ENCODE measurements at places on chromosomes 11 and 22.

DNA sequence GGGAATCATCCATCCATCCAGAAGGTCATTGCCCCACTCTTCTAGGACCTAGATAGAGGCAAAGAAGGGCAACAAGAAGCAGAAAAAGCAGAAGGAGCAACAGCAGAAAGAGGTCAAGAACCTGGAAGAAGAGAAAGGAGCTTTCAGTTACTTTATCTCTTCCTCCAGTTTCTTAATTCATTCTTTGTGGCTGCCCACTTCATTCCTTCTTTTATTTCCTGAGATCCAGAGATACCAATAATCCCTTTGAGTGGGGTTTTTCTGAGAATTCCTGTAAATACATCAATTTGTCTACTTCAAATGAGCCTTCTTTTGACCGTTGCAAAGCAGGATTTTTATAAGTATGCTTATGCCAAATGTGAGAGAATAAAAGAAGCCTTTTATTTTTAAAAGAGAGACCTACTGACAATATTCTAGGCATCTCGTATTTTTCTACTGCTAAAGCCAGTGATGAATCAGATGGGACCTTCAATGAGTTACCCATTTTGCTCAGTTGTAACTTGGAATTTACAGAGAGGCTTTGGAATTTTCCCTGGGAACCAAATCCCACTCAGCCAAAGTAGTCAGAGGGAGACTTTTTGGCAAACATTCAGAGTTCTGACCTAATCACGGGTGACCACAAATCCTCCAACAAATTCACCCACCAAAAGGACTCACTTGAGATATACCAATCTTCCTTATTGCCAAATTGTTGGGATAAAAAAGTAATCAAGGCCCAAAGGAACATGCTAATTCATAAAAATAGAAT lies 54.9 kb downstream of the ZC3H12C start:
- peak; percentile 88 for DNase-seq

- DNase-seq, result no peak
Measured at GRCh38 chr22:20276468-20276867, 8.3 kb upstream of the RTN4R start.

GRCh38 chr11:61356706-61357105 lies 5.0 kb downstream of the CYB561A3 start:
- DNase-seq, result no peak

DNA sequence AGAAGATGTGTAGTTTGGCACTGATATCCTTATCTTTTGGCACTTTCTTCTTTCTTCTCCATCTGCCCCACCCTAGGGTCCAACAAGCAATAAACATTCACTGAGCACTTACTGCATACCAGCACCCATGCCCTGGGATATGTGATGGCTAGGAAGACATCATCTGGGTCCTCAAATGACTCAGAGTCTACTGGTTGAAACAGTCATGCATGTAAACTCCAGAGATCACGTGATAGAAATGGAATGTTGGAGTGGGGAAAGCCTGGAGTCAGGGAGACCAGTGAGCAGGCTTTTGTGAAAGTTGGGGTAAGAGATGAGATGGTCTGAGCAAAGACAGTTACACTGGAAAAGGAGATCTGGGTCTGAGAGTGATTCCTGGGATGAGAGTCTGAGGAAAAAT lies 724.9 kb upstream of the TENM4 start:
- DNase-seq, result peak; percentile 71

- no peak for DNase-seq
Measured at GRCh38 chr11:970319-970871, 44.7 kb downstream of the AP2A2 start.

DNA sequence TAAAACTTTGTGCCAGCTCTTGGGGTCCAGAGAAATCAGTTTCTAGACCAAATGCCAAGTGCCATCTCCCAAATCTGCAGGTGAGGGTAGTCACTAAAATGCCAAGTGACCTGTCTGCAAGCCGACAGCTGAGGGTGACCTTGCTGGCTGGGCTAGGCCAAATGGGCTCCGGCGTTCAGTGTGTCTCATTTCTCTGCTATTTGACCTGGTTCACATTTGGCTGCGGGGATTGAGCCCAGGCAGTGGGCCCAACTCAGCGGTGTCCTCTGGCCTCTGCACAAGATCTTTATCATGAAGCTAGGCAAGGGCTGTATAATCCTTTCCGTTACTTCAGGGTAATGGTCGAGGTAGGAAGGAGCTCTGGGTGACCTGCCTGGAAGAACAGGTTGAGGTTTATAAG lies 87.5 kb downstream of the SNX19 start:
- DNase-seq, result no peak

DNA sequence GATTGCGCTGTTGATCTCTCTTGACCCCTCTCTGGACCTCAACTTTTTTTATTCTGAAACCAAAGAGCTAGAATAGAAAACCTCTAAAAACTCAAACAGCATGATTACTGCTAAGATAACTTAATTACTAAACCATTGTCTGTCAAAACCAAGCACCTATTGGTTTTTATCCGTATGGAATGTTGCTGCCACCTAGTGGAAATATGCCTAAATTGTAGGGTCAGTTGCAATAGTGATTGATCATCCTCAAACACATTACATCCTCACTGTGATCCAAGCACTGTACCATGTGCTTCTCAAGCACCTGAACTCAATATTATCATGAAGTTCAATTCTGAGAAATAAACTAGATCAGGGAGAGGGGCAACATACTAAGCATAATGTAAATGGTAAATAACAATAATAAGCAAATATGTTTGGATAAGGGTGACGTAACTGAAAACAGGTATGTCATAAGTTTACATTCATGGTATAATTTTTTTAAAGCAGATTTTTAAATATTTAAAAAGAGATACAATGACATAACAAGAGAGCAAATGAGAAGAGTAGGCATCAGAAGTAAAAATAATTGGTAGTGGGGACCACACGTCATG lies 3.8 kb upstream of the OR5A2 start:
- DNase-seq, result peak; percentile 37

DNA sequence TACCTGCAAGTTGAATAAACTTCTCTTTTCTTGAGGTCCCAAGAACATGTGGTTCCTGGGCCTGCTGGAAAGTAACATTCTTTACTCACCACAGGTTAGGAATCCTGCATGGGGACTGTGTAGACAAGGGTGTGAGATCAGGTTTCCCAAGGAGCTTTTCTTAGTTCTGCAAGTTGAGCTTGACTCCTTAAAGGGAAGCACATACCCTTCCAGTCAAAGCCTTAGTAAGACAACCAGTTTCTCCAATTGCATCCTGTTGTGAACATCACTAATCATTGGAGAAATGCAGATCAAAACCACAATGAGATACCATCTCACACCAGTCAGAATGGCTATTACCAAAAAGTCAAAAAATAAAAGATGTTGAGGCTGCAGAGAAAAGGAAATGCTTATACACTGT lies 48.3 kb upstream of the PAK1 start:
- peak; percentile 75 for DNase-seq

DNA sequence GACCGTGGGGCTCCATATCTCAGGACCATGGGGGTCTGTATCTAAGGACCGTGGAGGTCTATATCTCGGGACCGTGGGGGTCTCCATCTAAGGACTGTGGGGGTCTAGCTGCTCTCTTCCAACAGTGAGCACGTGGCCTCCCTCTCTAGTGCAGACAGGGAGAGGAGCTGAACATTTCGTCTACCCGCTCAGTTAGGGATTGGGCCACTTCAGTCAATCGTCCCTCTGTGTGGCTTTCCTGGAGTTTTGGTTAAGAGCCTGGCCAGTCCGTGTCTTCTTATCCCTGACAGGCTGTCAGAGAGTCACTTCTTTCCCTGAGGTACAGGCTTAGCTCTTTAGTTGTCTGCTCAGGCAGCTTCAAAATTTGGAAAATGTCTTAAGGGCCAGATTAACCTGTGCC lies 3.1 kb downstream of the KRTAP5-1 start:
- no peak for DNase-seq

DNA sequence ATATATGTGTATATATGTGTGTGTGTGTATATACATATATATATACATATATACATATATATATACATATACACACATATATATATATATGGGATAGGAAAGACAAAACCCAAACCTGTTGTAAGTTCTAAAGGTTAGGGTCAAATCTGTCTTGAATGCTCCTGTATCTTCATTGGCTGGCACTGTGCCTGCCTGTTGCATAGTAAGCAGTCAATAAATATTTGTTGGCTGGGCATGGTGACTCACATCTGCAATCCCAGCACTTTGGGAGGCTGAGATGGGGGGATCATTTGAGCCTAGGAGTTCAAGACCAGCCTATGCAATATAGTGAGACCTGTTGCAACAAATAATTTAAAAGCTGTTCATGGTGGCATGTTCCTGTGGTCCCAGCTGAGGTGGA lies 205.4 kb downstream of the DBX1 start:
- DNase-seq, result no peak

GRCh38 chr11:66188580-66188979 lies 79.9 kb upstream of the RAB1B start:
- peak; percentile 74 for DNase-seq

- DNase-seq, result peak; percentile 58
Measured at GRCh38 chr22:48660790-48661740, 1166.6 kb downstream of the BRD1 start.

- no peak for DNase-seq
Measured at GRCh38 chr11:32870676-32871075, 21.9 kb upstream of the QSER1 start.

- DNase-seq, result no peak
Measured at GRCh38 chr11:68796801-68797200, 44.9 kb downstream of the CPT1A start.

- peak; percentile 70 for DNase-seq
Measured at GRCh38 chr11:35304386-35304775, 115.0 kb downstream of the SLC1A2 start.

GRCh38 chr11:102306048-102306597 lies 11.2 kb upstream of the BIRC3 start:
- DNase-seq, result no peak

DNA sequence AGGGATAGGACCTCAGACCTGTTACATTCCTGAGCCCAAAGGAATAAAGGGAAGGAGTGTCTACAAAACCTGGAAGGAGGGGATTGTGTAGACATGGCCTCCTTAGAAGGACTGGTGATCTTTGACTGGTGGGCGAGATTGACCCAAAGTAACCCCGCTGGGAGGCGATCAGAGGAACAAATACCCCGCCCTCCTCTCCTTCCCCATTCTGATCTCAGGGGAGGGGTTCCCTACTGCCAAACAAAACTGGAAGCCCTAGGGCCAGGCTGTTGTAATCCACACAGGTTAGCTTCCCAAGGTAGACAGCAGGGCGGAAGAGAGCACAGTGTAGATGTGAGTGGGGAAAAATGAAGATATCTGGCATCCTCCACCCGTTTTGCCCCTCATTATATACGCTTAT lies 24.7 kb downstream of the NCF4 start:
- DNase-seq, result no peak

DNA sequence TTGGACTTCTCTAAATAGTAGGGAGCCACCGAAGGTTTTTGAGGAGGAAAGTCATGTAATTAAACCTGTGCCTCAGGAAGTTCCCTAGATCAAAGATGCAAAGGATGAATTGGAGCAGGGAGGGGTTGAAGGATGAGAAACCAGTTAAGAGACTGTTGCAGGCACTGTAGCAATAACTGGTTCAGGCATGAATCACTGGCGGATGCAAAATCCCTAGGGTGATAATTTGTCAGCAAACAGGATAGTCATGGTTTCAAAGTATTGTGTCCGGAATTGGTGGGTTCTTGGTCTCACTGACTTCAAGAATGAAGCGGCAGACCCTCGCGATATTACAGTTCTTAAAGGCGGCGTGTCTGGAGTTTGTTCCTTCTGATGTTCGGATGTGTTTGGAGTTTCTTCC lies 19.9 kb downstream of the TRIOBP start:
- DNase-seq, result peak; percentile 65

DNA sequence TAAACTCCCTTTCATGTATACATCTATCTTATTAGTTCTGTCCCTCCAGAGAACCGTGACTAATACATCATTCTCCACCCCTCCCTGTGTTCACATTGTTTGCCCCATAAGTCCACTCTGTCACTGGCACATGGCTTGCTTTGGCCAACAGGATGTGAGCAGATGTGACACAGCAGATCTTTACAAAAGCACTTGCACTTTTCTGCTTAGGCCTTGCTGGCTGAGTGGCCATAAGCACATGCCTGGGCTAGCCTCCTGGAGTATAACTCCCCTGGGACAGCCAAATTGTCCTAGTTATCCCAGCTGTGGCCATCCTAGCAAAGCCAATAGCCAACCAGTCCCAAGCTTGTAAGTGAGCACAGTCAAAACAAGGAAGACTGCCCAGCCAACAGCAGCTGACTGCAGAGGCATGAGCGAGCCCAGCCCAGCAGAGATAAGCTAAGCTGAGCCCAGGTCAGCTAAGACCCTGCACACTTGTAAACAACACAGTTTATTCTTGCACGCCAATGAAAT lies 9.7 kb upstream of the RCN1 start:
- peak; percentile 57 for DNase-seq

DNA sequence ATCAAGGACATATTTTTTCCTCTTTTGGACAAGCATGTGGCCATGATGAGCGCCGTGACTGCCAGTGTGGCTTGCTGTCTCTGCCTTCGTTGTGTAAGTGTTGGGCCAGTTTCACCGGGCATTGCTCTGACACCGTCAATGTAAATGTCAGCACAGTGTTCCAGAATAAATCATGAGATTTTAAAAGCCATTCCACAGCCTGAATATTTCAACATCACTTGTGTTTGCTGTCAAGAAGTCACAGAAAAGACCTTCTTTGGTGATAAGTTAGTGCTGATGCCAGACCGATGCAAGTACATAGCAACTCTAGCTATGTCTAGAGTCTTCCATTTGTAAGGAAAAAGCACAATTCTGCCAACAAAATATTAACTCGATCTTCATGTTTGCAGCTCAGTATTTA lies 467.8 kb downstream of the TBC1D22A start:
- no peak for DNase-seq

- DNase-seq, result peak; percentile 80
Measured at GRCh38 chr11:112321501-112322172, 61.0 kb upstream of the PLET1 start.

DNA sequence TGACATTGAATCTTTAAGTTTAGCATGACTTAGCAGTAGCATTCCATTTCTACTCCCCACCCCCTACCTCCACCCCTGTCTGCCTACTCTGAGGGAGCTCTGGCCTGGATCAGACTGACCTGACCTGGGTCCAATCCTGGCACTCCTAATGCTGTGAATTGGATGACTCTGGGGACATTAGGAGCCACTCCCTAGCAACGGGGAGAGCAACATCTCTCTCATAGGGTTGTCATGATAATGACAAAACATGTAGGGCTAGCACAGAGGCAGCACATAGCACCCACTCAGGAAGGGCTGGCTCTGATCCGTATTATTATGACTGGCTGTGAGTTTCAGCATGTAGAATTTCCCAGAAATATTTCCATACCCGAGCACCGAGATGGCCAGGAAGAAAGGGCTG lies 40.5 kb downstream of the CABIN1 start:
- DNase-seq, result no peak

GRCh38 chr22:17303441-17303839 lies 65.8 kb upstream of the CECR2 start:
- DNase-seq, result no peak

DNA sequence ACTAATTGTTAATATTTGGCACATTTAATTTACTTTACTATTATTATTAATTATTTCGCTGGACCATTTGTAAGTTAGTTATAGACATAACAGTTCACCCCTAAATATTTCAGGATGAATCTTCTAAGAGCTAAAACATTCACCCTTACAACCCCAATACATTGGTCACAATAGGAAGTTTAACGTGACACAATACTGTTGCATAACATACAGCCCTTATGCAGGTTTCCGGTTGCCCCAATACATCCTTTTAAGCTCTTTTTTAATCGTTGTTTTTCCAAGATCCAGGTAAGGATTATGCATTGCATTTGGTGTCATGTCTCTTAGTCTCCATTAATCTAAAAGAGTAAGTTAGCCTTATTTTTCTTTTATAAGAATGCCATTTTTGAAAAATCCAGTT lies 71.2 kb downstream of the HSD17B12 start:
- DNase-seq, result no peak
